ENCODE measurements at places on chromosomes 5 and 9. TPM values are rescaled to one million over a fixed set of nuclear protein-coding genes. Genes with fewer than 3 reads are reported as not detected.

DNA sequence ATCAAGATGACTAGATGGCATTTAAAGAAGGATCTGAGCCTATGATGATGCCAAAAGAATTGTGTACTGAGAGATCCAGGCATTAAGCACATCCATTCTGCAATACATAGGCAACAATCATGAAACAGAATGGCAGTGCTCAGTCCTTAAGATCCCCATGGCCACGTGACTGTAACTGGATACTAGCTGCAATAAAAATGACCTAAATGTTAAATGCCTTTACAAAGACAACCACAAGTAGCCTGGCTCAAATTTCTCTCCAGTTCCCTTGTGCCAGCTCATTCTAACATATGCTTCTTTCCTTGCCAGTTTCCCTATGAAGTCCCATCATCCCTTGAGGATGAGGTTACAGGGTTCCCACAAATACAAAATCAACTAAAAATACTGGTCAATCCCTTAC is 148.3 kb upstream of the GHR start:
- DNase-seq: no peak

- DNase-seq: no peak
These were observed 592.1 kb downstream of the TLE4 start for GRCh38 chr9:80163889-80164288.

- DNase-seq: no peak
These were observed 194.4 kb upstream of the CDKN2B start for GRCh38 chr9:22203371-22204138.

- DNase-seq: no peak
These were observed 54.8 kb downstream of the MAPKAP1 start for GRCh38 chr9:125652233-125652594.

- no peak for DNase-seq
These were observed 28.3 kb downstream of the PRRX2 start for GRCh38 chr9:129693741-129694140.

DNA sequence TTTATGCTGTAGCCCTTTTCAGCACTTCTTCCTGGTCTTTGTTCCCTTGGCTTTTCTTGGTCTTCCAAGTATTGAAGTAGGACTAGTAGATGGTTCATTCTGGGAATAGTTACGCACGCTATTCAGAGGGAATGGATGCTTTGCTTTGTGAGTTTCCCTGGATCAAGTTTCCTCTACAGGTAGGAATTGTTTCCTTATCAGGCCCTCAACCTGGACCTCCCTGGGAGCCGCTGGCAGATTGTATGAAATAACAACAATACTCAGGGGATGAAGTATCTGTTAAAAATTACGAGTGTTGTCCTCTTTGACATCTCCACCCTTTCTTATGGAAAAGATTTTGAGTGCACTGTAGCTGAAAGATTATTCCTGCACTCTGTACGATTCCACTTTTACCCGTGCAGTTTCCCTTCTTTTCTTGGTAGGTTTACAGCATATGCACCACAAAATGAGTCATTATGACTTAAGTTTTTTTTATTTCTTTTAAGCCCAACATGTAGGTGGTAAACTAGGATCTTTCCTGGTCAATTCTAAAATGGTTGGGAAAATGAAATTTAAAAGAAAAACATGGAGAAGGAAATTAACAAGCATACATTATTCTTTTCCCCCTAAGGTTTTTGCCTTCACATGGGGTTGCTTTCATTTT is 57.9 kb downstream of the ARHGAP26 start:
- peak; percentile 38 for DNase-seq

DNA sequence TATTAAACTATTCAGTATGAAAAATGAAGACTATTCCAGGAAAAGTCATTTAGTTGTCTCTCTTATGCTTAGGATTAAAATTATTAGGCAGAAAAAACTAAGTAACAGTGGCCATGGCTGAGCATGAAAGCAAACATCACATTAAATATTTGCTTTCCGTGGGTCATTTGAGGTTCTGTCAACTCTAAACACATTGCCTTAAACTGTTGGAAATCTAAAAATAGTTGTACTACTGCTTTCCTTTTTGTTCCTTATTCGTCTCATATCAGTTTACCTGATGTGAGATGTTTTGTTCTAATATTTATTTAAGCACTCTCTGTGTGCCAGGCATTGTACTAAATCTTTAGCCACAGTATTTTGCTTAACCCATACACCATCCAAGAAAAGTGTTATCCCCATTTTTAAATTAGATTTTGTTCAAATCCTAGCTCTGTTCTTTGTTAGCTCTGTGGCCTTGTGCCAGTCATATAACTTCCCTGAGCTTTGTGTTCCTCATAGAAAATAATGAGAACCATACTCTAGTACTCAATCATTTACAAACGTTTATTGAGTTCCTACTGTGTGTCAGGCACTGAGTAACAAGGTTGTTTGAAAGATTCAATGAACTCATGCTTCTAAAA is 18.7 kb upstream of the ZNF608 start:
- DNase-seq: no peak

DNA sequence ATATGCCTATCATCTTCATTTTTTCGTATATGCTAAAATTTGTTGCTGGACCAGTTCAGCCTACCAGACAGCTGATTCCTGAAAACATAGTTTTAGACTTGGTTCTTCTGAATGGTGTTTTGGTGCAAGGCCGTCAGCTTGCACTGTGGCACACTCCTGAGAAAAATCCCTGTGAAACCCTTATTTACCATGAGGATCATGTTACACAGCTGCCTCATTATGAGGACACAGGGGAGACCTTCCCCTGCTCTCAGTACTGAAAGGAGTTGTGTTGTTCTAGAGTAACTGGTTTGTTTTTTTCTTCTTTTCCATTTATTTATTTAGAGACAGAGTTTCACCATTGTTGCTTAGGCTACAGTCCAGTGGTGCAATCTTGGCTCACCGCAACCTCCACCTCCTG is 37.6 kb downstream of the MAST4 start:
- DNase-seq: no peak

DNA sequence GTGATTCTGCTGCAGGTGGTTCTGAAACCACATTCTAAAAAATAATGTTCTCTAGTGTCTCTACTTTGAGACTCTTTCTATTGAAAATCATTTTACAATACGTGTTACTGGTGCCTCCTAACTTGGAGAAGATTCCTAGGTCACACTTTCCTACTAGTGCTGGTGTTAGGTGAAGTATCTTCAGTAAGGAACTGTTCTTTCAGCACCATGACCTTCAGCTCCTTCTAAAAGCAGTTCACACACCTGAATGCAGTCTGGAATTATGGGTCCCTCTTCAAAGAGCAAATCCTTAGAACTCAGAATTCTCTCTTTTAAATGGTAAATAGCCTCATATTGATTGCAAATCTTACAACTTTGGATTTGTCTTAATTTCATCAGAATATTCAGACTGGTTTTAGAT is 10.6 kb upstream of the DPYSL3 start:
- DNase-seq: no peak

- no peak for DNase-seq
These were observed 271.2 kb downstream of the RASEF start for GRCh38 chr9:82791692-82792091.

GRCh38 chr9:18314316-18314715 is 159.6 kb upstream of the ADAMTSL1 start:
- no peak for DNase-seq

DNA sequence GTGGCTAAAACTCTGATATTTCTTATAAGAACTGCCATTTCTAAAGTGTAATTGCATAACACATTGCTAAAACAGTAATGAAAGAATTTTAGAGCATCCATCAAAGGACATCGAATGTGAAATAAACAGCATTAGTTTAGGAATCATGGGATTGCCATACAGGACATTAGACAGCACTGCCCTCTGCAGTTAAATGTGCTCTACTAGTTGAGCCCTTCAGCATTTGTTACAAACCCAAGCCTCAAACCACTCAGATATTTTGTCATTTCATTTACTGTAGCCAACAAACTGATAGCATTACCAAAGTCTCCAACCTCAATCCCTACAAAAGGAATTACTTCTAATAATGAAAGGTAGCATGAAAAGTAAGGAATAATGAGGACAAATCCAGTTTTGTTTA is 116.8 kb upstream of the COX7C start:
- peak; percentile 2 for DNase-seq

DNA sequence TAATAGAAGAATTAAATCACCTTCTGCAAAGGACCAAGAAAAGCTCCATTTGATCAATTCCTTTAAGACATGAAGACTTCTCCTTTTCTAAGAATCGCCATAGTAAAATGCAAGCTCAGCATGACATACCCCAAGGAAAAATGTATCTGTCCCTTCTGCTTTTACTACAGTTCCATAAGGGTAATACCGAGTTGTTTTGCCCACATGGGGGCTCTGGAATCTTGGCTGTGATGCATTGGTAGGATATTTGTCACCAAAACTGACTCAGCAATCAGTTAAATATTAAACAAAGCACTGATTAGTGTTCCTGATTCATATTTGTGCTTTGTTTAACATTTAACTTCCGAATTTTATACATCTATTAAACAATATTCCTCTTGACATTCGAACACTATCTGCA is 24.3 kb upstream of the KCNIP1 start:
- DNase-seq: peak; percentile 66

DNA sequence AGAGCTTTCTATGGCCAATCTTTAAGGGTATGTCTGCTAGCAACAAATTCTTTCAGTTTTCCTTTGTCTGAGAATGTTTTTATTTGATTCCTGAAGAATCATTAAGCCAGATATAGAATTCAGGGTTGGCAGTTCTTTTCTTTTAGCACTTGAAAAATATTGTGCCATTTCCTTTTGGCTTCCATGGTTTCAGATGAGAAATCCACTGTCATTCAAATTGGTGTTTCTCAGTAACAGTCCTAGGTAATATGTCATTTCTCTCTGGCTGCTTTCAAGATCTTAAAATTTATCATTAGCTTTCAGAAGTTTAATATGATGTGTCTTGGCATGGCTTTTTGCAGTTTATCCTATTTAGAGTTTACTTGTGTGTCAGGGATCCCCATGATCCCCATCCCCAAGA is 67.7 kb downstream of the TEX10 start:
- DNase-seq: no peak

GRCh38 chr5:89338935-89339334 is 456.0 kb upstream of the MEF2C start:
- no peak for DNase-seq

GRCh38 chr5:95810305-95811125 is 12.0 kb downstream of the GLRX start:
- DNase-seq: no peak

GRCh38 chr9:75950998-75951397 is 60.5 kb downstream of the PCSK5 start:
- DNase-seq: peak; percentile 14

DNA sequence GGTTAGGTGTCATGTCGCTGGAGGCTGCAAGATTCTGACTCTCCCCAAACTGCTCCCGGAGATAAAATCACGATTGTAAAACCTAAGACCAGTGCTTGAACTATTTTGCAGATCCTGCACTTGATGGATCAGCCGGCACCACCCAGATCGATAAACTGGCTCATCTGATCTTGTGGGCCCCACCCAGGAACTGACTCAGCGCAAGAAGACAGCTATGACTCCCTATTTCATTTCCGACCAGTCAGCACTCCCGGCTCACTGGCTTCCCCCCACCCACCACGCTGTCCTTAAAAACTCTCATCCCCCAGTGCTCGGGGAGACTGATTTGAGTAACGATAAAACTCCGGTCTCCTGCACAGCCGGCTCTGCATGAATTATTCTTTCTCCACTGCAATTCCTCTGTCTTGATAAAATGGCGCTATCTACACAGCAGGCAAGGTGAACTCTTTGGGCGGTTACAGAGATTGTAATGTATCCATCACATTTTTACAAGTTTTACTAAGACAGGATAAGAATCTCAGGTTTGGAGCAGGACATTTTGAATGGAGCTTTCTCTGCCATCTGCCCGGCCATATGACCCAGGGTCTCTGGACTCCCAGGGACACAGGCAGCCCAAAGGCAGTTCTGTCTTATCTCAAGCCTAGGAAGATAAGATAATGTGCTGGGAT is 10.6 kb upstream of the PPP1R26 start:
- DNase-seq: no peak

GRCh38 chr9:16475257-16475656 is 395.2 kb downstream of the BNC2 start:
- DNase-seq: no peak

- DNase-seq: no peak
These were observed 566.8 kb upstream of the PTGER4 start for GRCh38 chr5:40112875-40113274.

DNA sequence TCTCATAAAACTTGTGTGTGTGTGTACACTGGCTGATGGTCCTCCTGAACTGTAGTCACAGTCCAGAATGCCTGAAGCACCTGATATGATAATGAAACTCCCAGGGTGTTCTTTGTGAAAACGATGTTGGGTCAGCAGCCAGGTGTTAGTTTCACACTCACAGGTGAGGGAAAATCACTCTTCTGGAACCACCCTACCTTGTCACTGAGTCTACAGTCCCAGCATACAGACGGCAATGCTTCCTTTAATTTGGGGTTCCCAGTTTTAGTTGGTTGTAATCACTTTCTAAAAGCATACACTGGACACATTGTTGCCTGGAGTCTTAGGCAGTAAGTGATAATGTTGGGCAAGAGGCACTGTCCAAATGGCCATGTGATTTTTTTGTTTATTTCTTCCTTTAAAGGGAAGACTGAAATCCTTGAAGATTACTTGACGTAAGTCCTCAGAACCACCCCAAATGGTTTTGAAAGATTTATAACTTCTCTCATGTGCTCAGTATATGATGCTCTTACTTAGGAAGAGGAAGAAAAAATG is 18.2 kb upstream of the MGAT1 start:
- DNase-seq: no peak

Gene GPRIN1
- total RNA-seq: 3.6 TPM

Gene AQP7
- not detected for total RNA-seq

Gene MTX3
- 3.3 TPM for total RNA-seq

Gene PSD2
- under 0.01 TPM for total RNA-seq

Gene SLC1A1
- total RNA-seq: 5.6 TPM

Gene DENND4C
- total RNA-seq: 76.8 TPM

Gene PCDHGA3
- 0.40 TPM for total RNA-seq

Gene UQCRQ
- total RNA-seq: 91.5 TPM

Gene CYSRT1
- total RNA-seq: 0.20 TPM

Gene MAMDC2
- total RNA-seq: 2.6 TPM

Gene SMIM33
- not detected for total RNA-seq

Gene CTXN3
- total RNA-seq: not detected

Gene IL5
- total RNA-seq: not detected

Gene HTR1A
- not detected for total RNA-seq

Gene TRAF1
- total RNA-seq: 0.60 TPM

Gene SURF2
- total RNA-seq: 8.9 TPM

Gene ZNF300
- 4.6 TPM for total RNA-seq

Gene ACTL7B
- total RNA-seq: not detected

Gene OR1J2
- total RNA-seq: not detected

Measured in lung microvascular endothelial cell (primary cell).